ENCODE measurements at places on chromosomes 6 and 20. TPM values are rescaled to one million over a fixed set of nuclear protein-coding genes. Genes with fewer than 3 reads are reported as not detected.

Gene BPIFB1
- total RNA-seq = not detected

Gene ADISSP
- total RNA-seq = 30.1 TPM

Gene C6orf52
- total RNA-seq = 0.56 TPM

Gene FAM83C
- under 0.01 TPM for total RNA-seq

Gene TRIM15
- not detected for total RNA-seq

Gene TAP1
- total RNA-seq = 62.0 TPM

Gene SLC17A1
- total RNA-seq = not detected

Gene SCGN
- total RNA-seq = not detected

Gene SIRPB2
- not detected for total RNA-seq

Gene PTCHD4
- total RNA-seq = 7.0 TPM

Gene RBPJL
- total RNA-seq = not detected

Gene DEFB113
- not detected for total RNA-seq

Gene LST1
- not detected for total RNA-seq

Gene OPRL1
- total RNA-seq = 0.19 TPM

Gene APMAP
- 93.7 TPM for total RNA-seq

Gene PXT1
- total RNA-seq = under 0.01 TPM

Gene MOG
- total RNA-seq = not detected

Gene CLPSL2
- total RNA-seq = not detected

Gene RAB32
- 132 TPM for total RNA-seq

Gene FUT9
- total RNA-seq = not detected

Gene GTSF1L
- not detected for total RNA-seq

Gene HTR1B
- under 0.01 TPM for total RNA-seq

Gene RPRD1B
- 17.2 TPM for total RNA-seq

Gene CRISP3
- not detected for total RNA-seq

Gene KCNS1
- 0.58 TPM for total RNA-seq

Gene GCNT2
- total RNA-seq = 0.19 TPM
